ENCODE measurements at places on chromosomes 3 and 15.

GRCh38 chr15:62104401-62104800, 37.6 kb downstream of the C2CD4A start:
- DNase-seq: no peak

DNA sequence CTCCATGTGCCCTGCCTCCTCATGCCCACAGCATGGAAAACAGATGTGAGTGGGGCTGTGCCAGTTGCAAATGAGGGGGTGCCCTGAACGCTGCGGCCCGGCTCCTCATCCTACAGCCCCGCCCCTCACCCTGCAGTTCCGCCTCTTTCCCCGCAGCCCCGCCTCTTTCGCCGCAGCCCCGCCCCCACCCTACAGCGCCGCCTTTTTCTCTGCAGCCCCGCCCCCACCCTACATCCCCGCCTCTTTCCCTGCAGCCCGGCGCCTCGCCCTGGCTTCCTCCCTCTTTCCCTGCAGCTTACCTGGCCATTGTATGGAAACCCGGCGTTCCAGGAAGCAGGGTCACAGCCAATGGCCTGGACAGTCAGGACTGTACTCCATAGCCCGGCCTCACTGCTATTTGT, 284.9 kb downstream of the TLE3 start:
- no peak for DNase-seq

DNA sequence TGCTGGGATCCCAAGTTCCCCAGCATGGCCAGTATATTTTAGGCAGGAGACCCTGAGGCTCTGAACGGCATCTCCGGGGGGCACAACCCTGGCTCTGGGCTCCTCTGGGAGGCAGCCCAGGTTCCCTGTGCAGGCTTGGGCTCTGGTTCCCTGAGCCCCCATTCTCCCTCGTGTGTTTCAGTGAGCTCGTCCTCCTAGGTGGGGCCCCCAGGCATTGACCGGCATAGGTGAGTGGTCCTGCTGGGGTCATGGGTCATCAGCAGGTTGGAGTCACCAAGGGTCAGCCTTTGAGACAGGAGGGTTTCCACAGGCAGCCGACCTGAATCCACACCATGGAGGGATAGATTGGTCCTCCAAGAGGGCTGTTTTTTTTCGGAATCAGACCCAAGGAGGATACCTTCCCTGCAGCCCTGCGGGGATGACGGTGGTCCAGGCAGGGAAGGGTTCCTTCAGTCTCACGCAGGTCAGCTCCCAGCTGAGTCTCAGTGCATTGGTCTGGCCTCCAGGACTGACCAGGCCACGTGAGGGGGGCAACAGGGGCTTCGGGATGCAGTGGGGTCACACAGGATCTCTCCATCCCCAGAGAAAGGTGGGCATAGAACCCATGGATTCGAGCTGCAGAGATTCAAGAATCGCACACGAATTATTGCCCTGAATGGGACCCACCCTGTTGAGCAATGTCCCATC, 226.0 kb downstream of the SNRPN start:
- no peak for DNase-seq

DNA sequence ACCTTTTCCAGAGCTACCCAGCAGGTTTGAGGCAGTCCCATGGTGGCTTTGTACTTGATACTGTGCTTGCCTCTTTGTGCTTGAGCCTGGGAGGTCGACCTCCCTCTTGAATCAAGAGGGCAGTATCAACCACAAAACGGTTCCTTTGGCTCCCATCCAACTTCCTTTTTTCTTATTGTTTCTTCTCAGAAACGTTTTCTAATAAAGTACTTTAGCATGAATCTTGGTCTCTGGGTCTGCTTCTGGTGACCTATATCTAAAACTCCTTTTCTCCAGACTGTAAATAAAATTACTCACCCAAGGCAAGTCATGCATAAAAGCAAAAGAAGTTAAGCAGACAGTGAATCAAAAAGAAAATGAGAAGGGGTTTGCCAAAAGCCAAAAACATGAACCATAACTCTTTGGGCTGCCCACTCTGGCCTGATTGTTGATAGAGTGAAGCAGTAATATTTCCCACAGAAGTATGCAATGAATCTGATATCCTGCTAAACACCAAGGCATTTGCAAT, 112.2 kb upstream of the SLC4A7 start:
- no peak for DNase-seq

- DNase-seq: peak; percentile 96
Observed at GRCh38 chr3:192825657-192826200, 91.9 kb downstream of the MB21D2 start.

DNA sequence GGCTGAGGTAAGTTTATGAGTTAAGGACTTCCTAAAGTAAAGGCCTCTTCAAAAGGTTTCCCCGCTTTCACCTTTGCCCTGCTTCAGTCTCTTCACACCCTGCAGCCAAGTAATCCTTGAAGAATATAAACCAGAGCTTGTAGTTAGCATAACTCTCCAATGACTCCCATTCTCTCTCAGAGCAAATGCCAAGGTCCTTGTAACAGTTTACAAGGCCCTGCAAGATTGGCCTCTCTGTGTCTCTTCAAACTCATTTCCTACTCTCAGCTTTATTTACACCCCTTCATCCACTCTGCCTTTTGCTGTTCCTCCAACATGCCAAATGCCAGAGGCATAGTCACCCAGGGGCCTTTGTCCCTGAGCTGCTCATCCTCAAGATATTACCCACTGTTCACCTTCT, 60.5 kb upstream of the MME start:
- no peak for DNase-seq

DNA sequence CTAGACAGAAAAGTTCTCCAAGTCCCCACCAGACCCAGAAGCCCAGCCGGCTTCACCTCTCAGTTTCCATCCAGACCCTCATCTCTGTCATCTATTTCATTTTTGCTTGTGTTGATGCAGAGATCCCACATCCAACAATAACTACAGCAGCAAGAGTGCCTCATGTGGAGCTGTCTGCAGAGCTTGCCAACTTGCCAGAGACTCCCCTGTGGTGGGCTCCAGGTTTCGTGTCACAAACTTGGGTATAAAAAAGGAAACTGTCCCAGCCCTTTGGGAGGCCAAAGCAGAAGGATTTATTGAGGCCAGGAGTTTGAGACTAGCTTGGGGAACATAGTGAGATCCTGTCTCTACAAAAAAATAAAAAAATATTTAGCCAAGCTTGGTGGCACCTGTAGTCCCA, 182.4 kb upstream of the ATP10A start:
- DNase-seq: no peak

DNA sequence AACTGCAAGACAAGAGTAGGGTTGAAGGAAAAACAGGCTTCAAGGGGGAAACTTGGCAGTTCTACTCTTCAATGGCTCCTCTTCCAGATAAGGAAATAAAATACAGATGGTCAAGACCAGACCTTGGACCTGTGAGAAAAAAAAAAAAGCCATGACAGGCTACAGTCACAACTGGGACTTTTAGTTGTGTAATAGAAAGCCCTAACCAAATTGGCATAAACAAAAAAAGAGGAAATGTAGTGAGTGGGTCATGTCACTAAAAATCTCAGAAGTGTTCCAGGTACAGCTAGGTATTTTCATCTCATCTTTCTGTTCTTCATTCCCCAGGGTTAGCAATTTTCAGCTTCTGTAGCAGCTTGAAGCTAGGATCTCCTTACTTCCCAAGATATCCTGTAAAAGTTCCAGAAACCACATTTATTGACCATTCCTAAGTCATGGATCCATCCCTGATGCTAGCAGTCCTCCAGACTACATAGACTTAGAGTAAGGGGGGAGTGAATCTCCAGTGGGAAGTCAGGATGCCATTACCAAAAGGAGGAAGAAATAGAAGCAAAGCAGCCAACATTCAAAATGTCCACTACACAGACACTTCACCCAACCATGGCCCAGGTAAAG, 61.0 kb upstream of the CSTA start:
- DNase-seq: no peak

- no peak for DNase-seq
Observed at GRCh38 chr3:170502297-170502696, 83.6 kb downstream of the SLC7A14 start.

DNA sequence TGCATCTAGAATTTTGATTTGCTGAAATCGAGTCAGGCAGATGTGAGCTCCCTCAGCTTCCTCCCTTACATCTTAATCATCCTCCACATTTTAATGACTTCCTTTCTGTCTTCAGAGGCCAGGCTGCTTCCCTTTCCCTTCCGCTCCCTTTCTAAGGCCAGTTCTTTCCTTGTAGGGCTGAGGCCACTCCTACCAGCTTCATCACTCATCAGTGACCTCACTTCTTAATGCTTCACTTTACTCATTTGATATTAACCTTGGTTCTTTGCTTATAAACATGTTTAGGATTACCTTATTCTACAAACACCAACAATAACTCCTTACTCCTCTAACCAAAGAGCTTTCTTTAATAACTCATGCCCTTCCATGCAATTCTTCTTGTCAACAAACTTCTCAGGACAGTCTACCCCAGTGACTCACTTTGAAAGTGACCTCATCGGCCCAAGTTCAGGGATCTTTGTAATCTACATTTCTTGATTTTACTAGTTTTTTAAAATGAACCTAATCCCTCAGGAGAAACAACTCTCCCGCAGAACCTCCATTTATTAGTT, 23.9 kb downstream of the ILDR1 start:
- DNase-seq: no peak

All from NCI-H1694 (cell line).